Amniotic epithelial cell (primary cell): ENCODE measurements at places on chromosomes 5 and 9.

DNA sequence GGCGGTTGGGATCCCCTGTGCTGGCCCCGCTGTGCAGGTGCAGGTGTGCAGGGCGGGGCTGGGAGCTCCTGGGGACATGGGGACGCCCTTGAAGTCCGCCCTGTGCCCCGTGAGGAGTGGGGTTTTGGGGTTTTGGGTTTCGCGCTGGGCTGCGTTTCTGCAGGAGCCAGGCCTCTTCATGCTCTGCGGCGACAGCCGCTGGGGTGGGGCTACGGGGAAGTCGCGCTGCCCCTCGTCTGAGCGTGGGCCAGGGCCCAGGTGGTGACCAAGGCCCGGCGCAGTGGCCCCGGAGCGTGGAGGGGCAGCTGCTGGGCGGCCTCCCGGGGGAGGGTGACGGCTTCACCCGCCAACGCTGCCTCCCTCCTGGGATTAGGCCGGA is 47.8 kb upstream of the IRX4 start:
- no peak for DNase-seq

DNA sequence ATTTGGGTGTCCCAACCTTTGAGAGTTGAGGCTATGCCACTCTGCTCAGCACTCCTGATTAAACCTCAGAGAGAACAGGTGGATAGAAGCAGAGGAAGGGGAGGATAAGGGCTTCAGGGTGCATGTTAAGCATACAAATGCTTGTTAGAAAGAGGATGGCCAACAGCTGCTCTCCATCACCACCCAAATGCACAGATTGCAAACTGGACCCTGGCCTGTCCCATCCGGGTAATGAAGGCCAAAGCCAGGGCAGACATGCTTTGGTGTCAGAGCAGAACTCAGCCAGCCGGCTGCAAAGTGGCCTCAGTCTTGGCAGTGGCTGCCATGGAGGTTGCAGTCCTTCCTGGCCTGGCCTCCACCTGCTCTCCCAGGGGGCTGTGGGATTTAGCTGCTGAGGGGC is 84.3 kb downstream of the SIL1 start:
- no peak for DNase-seq

DNA sequence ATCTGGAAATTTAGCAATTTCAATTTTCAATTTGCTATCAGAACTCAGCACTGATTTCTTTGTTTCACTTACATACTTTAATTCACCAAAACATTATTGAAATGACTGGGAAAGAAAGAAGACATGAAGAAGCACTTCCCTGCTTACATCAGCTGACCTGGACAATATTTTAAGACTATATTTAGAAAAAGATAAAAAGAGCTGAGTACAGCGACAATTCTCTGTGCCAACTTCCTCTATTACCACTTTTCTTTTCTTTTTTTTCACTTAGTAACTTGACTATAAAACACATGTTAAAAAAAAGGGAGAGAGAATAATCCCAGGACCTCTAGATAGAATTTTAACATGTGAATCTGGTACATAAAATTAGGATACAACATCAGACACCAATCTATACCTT is 35.6 kb downstream of the MEF2C start:
- no peak for DNase-seq

- peak; percentile 55 for DNase-seq
Measured at GRCh38 chr5:1099926-1100663, 11.8 kb downstream of the SLC12A7 start.

GRCh38 chr9:136326061-136326760 is 1.1 kb upstream of the GPSM1 start:
- DNase-seq, result peak; percentile 70

DNA sequence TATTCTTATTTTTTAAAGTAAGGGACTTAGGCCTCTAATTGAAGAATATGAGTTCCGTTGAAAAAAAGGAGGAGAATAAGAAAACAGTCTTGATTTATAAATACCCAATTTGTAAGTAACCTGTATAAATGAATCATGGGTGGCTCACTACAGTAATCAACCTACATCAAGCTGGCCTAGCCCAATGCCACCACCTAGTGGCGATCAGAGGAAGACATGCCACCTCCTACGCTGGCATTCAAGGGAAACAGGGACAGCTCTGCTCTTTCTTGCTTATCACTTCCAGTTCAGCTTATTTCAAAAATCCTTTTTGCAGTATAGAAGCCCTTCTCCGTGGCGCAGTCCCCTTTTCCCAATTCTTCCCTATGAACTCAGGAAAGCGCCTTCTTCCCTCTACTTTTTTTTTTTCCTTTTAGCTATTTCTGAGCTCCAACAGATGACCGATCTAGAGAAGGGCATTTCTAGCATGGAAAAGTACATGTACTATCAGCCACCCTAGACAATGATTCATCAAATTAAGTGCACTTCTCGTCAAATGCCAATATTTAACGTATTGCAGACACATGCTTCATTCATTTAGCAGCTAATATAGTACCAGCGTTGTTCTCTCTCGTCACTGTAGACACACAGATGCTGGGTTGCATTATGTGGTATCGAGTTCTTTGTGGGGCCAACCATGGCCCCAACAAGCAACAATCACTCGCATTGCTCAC is 28.3 kb downstream of the PTPN3 start:
- DNase-seq, result peak; percentile 72

- no peak for DNase-seq
Measured at GRCh38 chr9:68683433-68683832, 21.6 kb upstream of the PIP5K1B start.

GRCh38 chr5:231661-232060 is 13.5 kb downstream of the SDHA start:
- DNase-seq, result no peak

DNA sequence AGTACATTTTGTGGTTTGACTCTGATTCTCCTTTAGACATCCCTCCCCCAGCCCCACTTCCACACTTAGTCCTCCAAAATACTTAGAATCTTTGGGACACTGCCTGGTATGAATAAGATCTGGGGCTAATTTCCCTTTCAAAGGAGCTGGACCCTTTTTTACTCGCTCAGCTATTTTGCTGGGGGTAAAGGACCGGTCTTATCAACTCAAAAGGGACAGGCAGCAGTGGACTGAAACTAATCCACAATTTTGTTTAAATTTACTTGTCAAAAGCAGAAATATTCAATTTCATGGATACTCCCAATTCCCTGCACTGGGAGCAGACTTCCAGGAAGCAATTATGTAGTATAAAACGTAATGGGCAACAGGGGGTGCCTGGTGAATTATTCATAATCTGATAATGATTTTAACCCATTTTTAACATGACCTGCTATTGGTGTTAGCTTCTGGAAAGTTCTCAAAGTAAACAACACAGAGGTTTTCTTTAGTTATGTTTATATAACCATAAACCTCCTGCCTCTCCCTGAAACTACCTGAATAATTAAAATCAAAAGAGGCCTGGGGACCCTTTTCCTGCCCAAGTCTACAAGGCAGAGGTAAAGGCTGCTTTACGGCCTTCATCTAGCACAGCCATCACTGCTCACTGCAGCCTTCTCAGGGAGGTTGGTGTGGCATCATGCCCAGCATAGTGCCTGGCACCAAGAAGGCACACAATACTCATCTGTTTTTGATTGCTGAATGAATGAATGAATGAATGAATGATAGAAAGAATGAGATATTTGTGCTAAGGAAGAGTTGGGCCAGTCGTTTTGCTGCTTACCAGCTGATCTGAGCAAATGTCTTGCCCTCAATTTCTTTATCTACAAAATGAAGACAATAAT is 44.2 kb upstream of the GNPDA1 start:
- DNase-seq, result no peak

DNA sequence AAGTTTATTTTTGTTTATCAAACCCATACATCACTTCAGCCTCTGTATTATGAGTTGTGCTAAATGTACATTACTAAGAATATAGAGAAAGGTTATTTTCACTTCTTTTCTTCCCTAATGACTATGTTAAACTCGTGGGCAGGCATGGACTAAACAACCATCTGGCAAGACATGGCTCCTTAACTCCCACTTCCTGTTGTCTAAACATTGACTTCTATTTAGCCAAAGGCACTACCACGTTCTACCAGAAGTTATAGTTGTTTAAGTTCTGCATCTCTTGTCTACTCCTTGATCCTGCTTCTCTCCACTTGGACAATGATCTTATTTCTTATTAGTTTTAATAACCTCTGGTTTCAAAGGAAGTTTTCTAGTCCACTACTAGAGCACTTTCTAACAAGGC is 136.1 kb downstream of the MACIR start:
- no peak for DNase-seq

DNA sequence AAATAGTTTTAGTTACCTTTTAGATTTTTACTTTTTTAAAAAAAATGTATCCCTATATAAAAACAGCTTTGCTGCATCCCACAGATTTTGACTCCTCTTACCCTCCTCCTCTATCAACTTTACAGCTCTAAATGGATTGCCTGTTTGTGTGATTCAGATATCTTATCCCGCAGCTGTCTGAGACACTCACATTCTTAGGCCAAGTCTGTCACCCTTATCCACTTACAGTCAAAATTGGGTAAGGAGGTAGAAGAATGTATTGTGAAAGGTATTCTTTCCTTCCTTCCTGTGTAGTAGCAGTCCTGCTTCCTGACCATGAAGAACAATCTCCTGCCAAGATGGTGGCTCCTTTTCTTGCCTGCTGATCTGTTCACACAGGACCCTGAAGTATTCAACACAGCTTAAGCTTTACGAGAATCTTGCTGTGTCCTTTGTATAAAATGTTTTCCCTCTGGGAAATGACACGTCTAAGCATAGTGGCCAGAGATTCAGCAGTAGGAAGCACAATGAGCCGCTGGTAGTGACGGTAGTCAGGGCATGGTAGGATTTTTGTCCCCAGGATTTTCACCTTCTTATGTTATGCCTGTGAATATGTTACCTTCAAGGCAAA is 67.7 kb upstream of the ST8SIA4 start:
- no peak for DNase-seq

DNA sequence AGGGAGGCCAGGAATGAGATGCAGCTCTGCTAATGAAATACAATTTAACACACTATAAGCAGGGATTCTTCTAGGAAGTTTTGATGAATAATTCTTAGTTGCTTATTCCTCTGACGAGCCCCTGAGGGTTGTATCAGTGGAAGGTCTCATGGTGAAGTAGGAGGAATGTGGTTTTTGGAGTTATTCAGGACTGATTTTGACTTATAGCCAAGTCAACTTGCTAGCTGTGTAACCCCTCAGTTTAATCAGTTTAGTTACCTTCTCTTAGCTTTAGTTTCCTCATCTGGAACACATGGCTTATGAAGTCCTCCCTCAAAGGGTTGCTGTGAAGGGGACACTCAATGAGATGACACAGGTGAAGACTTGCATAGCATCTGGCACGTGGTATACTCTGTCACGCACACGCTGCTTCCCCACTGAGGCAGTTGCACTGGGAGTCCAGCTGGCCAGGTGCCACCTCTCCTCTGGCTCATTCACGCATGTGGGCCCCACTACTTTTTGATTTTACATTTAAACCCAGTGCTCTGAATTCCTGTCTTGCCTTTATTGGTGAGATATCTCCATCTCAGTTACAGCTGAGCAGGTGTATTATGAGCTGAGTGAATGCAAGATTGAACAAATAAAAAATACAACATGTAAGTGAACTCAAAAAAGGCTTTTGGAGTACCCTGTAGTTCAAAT is 415.0 kb downstream of the ARHGEF28 start:
- DNase-seq, result no peak

DNA sequence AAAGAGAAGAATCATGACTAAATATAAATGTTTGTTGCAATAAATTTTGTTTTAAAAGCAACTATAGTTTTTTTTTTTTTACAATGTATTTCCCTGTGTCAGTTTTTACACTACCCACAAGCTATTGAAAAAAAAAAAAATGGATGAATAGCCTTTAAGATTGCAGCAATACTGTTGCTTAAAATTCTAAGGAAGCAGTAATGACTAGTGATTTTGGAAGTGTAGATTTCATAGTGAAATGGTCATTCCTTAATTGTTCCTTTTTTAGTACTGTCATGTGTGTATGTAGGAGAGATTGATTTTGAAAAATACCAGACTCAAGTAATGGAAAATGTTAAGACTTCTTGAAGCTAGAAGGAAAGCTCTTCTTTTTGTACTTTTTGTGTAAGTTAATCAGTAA is 53.1 kb downstream of the NDUFS4 start:
- DNase-seq, result no peak

GRCh38 chr9:86557918-86558317 is 203.7 kb upstream of the TUT7 start:
- no peak for DNase-seq

GRCh38 chr5:111865356-111865755 is 108.4 kb upstream of the NREP start:
- DNase-seq, result peak; percentile 83

GRCh38 chr9:92746567-92747458 is 17.8 kb downstream of the BICD2 start:
- DNase-seq, result peak; percentile 52

- DNase-seq, result no peak
Measured at GRCh38 chr5:115480271-115480670, 64.3 kb downstream of the FEM1C start.

DNA sequence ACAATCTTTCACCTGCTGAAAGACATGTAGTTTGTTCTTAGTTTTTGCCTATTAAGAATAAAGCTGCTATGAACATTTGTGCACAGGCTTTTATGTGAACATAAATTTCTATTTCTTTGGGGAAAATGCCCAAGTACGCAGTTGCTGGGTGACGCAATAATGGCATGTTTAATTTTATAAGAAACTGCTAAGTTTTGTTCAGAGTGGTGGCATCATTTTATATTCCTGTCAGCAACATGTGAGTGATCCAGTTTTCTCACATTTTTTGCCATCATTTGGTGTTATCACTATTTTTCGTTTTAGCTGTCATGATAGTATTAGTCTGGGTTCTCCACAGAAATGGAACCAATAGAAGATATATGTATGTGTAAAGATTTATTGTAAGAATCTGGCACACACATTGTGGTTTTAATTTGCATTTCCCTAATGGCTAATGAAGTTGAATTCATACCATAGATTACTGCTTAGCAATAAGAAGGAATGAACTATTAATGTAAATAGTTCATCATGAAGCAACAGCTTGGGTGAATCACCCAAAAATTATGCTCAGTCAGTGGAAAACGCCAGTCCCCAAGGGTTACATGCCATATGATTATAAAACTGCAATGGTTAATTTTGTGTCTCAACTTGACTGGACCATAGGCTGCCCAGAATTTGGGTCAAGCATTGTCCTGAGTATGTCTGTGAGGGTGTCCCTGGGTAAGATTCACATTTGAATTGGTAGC is 358.6 kb downstream of the MSX2 start:
- DNase-seq, result no peak

DNA sequence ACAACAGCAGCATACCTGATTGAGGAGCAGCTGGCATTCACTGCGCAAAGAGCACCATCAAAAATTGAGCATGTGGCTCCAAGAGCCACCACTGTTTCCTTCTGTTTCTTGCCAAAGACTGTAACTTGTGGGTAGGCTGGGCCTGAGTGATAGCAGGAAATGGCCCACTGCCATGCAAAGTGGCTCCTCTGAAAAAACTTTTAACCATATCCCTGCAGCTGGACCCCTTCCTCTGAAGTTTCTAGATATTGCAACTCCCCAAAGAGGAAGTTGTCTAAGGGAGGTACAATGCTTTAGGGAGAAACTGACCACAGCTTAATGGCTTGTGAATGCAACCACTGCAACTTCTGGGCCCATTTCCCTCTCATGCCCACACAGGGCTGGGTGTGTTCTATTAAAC is 355.4 kb upstream of the PDE4D start:
- no peak for DNase-seq

- DNase-seq, result no peak
Measured at GRCh38 chr9:13569602-13570067, 290.1 kb upstream of the MPDZ start.

GRCh38 chr5:31827867-31828266 is 188.9 kb downstream of the PDZD2 start:
- DNase-seq, result peak; percentile 42

GRCh38 chr5:107224272-107224671 is 446.5 kb downstream of the EFNA5 start:
- DNase-seq, result no peak

- DNase-seq, result peak; percentile 70
Measured at GRCh38 chr5:74916831-74917710, 50.9 kb upstream of the FAM169A start.
